Left lung (tissue), 14 donors: ENCODE measurements at places on chromosomes 1 and 21. TPM values are rescaled to one million over a fixed set of nuclear protein-coding genes. Genes with fewer than 3 reads are reported as not detected.

Gene FABP3
- 7.7 TPM for polyA plus RNA-seq

DNA sequence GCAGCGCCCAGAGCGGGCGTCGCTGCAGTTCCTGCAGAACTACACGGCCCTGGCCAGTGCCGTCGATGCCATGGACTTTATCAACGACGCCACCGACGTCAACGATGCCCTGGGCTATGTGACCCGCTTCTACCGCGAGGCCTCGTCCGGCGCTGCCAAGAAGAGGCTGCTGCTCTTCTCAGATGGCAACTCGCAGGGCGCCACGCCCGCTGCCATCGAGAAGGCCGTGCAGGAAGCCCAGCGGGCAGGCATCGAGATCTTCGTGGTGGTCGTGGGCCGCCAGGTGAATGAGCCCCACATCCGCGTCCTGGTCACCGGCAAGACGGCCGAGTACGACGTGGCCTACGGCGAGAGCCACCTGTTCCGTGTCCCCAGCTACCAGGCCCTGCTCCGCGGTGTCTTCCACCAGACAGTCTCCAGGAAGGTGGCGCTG lies 22.0 kb downstream of the COL6A1 start:
- DNase-seq = no peak

- DNase-seq = no peak
Measured at GRCh38 chr1:234929369-234929768, 199.3 kb downstream of the TOMM20 start.

Gene C21orf91
- polyA plus RNA-seq = 22.1 TPM

- DNase-seq = no peak
Measured at GRCh38 chr1:223225481-223225880, 82.4 kb upstream of the TLR5 start.

DNA sequence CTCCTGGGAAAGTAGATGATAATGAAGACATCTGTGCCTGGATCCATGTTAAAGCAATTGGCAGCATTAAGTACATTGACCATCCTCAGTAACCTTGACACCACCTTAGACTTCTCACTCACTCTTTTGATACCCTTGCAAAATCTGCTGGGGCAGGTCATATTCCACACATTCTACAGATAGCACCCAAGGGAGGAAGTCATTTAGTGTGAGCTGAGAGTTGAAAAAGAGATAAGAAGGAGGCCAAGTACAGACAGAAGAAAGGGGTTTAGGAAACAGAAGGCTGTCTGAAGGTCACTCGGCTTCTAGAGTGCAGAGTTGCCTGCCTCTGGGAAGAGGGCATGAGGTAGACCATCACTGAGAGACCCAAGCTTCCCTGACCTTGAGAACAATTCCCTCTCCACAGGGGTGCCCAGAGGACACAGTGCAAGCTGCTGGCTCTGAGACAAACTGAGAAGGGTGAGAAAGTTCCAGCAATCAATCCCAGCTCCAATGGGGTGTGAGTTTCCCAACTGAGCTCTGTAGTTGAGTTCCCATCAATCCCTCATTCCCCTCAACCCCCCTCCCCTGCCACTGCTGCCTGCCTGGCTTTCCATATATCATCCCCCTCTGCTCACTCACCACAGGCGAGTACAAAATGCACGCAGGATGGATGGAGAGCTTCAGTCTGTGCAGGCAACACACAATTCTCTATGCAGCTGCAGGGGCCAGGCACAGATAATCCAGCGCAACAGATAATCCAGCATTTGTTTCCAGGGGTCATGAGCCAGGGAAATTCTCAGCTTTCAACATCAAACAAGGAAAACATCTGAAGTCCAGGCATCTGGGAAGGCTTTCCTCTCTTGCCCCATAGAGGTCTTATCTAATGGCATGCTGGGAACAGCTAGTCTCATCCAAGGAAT lies 7.4 kb upstream of the MOB3C start:
- DNase-seq = no peak

Gene JAM2
- polyA plus RNA-seq = 34.7 TPM

Gene DIRAS3
- 3.3 TPM for polyA plus RNA-seq

Gene RHBG
- 4.9 TPM for polyA plus RNA-seq

Gene AIM2
- polyA plus RNA-seq = 0.18 TPM
